Stimulated activated CD8-positive, alpha-beta memory T cell treated with anti-CD3 and anti-CD28 coated beads, Interleukin-15, amount 100 ng/mL, for 4 hours (primary cell): ENCODE measurements at places on chromosomes 6 and 20.

- no peak for DNase-seq
Measured at GRCh38 chr6:68256391-68256790, 378.7 kb upstream of the ADGRB3 start.

- no peak for DNase-seq
Measured at GRCh38 chr20:59455402-59456341, 148.7 kb upstream of the PHACTR3 start.

- no peak for DNase-seq
Measured at GRCh38 chr20:57747861-57748481, 38.2 kb upstream of the PMEPA1 start.

DNA sequence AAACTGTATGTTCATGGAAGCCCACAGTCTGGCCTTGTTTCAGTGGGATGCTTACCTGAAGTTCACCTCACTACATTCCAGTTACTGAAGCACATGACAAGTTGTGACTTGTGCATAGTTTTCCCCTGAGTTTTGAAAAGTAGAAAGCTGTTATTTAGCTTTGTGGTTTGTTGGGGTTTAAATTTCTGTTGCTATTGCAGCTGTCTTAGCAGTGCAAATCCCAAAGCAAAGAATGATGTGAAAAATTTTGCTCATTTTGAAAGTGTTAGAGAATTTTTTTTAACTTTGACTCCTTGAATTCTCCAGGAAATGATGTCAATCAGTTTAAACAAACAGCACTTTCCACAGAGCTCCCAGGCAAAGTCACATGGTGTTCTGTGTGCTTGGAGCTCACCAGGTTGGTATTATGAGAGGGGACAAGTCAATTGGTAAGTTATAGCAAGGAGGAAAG, 268.4 kb downstream of the ADGRG6 start:
- no peak for DNase-seq

- DNase-seq = no peak
Measured at GRCh38 chr6:44494011-44494501, 106.5 kb downstream of the CDC5L start.

GRCh38 chr6:25456249-25457040, 177.3 kb downstream of the CARMIL1 start:
- DNase-seq = no peak

DNA sequence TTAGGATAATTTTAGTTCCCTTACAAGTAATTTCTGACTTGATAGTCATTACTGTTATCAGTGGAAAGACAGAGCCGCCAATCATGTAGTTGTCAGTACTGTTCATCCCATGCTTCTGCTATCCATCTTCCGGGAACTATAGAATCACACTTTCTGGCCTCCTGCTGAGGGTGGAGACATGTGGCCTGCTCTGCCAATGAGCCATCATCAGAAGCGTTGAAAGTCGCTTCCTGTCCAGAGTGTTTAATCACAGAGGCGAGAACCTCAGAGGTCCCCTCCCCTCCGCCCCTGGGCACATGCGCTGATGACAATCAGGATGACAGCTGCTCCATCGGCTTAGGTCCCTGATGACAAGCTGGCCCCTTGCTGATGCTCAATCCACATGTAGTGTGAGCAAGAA, 3.0 kb downstream of the DDO start:
- DNase-seq = no peak

- DNase-seq = no peak
Measured at GRCh38 chr6:26404546-26404945, 2.5 kb downstream of the BTN3A1 start.
